ENCODE measurements at places on chromosomes 5 and 9.

DNA sequence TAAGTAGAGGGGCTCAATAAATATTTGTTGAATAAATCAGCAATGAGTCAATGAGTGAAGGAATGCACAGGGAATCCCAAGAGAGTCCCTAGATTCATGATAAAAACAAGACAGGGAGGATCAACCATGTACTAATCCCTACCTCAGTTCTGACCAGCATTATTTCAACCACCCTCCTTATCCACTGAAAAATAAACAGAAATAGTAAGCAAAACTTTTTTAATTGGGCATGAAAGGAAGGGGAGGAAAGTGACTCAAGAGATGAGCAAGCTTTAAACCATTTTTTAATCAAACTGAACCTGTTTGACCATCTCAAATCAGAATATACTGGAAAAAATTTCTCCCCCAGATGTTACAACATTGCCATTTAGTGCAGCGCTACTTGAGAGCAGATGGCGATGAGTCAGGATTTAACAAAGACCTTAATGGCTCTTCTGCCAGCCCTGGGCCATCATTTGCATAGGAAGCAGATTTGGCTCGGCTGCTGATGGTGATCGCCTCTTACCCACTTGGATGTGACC is 194.8 kb upstream of the SLC30A5 start:
- peak; percentile 35 for DNase-seq

- DNase-seq, result no peak
These were observed 529.5 kb downstream of the AGTPBP1 start for GRCh38 chr9:85212209-85212608.

- DNase-seq, result no peak
These were observed 170.6 kb downstream of the PRDM9 start for GRCh38 chr5:23677996-23678395.

GRCh38 chr9:120889606-120890271 is 12.8 kb upstream of the PHF19 start:
- DNase-seq, result no peak

DNA sequence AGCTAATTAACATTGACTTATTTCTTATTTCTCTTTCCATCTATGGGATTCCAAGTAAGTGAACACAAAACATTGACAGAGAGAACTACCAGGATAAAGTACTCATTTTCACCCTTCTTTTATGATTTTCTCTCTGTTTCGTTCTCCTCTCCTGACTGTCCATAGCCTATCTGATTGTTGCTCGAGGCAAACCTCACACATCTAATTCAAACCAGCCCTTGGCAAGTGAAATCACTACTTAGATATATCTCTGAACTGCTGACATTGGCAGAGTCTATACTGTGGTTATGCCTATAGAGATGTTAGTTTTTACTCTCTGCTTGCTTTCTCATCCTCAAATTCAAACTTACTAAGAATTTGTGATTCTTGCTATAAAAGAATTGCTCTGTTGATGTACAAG is 248.8 kb downstream of the ISL1 start:
- no peak for DNase-seq

DNA sequence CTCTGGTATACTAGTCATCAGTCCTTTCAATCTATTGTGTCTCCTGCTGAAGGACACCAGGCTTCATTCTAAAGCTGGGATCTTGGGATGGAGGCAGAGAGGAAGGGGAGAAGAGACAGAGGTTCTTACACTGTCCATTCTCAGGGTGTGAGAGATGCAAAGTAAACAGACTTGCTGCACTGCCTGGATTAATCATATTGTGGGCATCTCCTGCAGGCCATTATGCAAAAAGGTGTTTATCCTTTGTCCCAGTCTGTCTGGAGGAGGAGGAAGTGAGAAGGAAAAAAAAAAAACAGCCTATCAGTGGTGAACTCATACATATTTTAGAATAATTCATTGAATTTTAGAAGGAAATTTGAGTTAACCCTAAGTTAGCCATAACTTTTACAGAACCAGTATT is 92.9 kb upstream of the TNPO1 start:
- no peak for DNase-seq

- no peak for DNase-seq
These were observed 100.8 kb upstream of the SARDH start for GRCh38 chr9:133838859-133839507.

GRCh38 chr5:154176181-154176580 is 14.4 kb upstream of the GALNT10 start:
- DNase-seq, result no peak

DNA sequence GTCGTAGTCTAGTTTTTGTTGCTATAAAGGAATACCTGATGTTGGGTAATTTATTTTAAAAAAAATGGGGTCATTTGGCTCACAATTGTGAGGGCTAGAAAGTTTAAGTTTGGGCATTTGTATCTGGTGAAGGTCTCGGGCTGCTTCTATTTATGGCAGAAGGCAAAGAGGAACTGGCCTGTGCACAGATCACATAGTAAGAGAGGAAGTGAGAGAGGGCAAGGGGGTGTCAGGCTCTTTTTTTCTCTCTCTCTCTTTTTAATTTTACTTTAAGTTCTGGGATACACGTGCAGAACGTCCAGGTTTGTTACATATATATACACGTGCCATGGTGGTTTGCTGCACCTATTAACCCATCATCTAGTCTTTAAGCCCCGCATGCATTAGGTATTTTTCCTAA is 453.3 kb downstream of the DIRAS2 start:
- peak; percentile 95 for DNase-seq

DNA sequence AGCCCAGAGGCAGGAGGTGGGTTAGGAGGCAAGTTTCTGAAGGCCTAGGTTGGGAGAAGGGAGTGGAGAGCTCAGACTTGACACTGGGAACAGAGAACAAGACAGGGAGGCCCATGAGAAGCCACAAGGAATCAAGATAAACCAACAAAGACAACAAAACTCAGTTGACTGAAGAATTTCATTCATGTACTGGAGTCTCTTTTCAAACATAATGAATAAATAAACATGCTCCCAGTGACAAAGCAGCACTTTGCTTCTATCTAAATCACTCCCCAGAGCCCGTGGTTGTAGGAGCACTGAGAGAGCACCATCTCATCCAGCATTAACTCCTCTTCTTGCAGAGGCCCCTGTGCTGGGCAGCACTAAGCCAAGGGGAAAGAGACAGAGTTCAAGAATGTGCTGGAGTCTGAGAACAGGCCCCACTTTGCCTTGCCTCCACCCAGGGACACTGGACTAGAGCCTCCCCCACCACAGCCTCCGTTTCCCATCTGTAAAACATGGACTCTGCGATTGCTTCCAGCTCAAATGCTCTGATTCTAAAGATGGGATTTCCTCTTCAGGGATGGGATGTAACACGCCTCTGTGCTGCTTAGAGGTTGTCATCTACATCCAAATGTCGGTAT is 282.0 kb downstream of the SPOCK1 start:
- DNase-seq, result no peak

DNA sequence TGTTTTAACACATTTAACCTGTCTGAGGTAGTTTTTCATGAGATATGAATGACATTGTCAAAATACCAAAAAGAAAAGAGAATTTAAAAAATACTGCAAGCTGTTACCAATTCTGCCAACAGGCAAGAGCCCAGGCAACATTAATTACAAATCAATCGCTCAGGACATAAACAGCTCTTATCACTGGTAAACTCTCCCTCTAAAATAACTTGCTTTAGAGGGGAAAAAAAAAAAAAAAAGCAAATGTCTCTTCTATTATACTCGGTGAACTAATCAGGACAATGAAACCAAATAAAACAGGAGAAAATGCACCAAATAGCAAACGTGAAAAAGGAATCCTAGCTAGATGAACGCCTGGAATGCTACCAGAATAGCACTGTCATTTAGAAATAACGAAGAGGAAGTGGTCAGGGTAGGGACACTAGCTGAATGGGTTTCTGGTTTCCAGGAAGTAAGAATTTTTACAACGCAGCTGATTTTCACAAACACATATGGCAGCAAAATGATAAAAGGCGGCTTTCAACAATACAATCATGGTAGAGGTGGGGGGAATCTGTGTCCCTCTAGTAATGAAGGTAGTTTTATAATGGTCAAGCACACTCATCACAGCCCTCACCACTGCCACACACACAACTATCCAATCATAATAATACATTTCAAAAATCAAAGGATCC is 94.9 kb downstream of the DENND1A start:
- DNase-seq, result peak; percentile 85

GRCh38 chr5:92460505-92460904 is 1077.4 kb upstream of the ARRDC3 start:
- DNase-seq, result no peak

DNA sequence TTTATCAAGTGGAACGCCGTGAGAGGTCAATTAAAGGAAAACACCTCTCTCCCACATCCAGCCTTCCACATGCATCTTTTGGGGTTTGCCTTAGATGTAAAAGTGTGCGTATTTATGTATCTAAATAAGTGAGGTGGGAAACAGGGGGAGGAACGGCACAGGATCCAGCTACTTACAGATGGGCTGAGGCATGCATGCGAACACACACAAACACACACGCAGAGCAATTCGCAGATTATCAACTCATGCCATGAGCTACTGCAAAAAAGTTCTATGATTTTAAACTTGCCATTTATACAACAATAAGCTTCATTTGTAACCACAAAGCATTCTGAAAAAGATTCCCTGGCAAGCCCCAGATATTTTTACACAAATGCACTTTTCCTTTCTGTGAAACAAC is 242.1 kb downstream of the BNC2 start:
- DNase-seq, result no peak

GRCh38 chr5:150325426-150325825 is 22.7 kb upstream of the ARSI start:
- no peak for DNase-seq

DNA sequence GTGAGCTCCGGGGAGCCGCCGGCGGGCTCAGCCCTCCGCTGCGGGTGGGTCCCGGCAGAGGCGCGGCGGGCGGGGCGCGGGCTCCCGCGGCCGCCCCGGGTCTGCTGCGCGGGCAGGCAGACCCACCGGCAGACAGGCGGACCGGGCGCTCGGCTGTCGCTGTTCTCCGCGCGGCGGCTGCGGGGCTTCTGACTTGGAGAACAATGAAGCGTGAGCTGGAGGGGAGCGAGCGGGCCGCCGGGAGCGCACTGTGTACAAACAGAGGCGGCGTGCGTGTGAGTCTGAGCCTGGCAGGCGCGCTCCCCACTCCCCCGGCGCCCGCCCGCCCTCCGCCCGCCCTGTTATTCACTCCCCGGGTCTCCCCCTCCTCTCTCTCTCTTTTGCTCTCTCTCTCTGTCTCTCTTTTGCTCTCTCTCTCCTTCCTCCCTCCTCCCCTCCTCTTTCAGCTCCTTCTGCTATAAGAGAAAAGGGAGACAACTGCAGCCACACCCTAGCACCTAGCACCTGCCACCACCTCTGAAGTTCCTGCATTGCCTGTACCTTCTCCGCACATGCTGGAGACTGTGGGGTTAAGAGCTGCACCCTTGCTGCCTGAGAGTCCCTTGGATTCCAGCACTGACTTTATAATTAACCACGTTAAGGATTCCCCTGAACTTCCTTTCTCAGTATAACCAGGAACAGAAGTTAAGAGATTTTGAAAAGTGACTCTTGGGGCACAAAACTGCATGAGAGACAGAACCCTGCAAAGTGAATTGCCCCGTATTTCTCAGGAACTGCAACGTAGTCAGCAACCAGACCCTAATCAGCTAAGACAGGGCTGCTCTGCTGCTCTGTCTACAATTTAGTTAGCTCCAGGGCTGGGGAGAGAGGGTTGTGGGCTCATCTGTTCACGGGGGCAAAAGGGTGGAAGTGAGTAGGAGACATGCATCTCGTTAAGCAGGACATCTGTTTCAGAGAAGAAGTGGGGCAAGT is at the start of gene EDIL3:
Gene EDIL3 (minus strand): TSS at position 277 of the 972 bp plus-strand sequence. CDS start 506 bp downstream, outside the sequence.
- DNase-seq, result no peak

DNA sequence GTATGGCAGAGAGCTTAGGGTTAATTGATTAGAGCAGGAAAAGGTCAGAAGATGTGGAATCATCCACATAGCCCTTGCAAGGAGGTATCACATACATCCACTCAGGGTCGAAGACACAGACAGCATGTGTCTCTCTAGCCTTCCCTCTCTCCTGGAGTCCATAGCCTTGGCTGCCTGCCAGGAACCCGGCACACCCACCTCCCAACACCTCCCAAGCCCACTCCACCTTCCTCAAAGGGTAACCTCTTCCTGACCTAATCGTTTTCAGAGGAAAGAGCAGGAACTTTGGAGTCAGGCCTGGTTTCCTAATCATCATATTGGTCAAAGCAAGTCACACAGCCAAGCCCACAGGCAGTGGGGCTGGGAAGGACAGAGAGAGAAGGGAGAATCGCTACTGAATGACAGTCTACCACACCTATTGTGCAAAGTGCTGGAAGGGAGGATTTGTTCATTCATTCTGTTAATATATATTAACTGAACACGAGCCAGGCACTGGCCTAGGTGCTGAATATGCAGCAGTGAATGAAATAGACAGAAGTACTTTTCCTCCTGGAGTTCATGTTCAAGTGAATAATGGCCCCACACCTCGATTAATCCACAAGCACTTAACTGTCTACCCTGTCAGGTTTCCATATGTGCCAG is 107.8 kb downstream of the KCNIP1 start:
- DNase-seq, result no peak

- no peak for DNase-seq
These were observed 61.0 kb upstream of the SMIM23 start for GRCh38 chr5:171724468-171725204.

GRCh38 chr5:7014611-7015010 is 301.4 kb downstream of the TENT4A start:
- DNase-seq, result no peak

DNA sequence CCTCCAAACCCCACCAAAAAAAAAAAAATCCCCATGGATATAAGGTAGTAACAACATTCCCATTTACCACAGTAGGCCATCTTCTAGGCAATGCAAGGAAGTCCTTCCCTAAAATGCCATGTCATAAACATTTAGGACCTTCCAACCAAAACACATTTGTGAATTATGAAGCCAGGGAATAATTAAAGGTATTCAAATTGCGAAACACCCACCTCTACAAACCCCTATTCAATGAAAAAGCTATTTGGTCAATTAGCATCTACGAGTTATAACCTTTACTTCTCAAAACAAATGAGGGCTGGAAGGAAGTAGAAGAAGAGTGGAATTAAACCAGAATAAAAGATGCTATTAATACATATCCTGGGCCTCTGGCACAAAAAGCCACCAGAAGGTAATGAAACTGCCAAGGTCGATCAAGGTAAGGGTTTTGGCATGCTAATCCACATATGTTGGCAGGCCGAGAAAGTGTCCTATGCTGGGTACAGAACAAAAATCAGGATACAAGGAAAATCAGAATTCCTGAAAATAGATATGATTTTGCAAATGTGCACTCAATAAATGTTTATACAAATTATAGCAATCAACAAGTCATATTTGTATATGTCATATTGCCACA is 47.7 kb downstream of the MTMR12 start:
- no peak for DNase-seq

GRCh38 chr5:124935065-124935464 is 188.6 kb upstream of the ZNF608 start:
- peak; percentile 80 for DNase-seq

- no peak for DNase-seq
These were observed 252.5 kb downstream of the NNT start for GRCh38 chr5:43855452-43855851.
